ENCODE measurements at places on chromosomes 1 and 21.

DNA sequence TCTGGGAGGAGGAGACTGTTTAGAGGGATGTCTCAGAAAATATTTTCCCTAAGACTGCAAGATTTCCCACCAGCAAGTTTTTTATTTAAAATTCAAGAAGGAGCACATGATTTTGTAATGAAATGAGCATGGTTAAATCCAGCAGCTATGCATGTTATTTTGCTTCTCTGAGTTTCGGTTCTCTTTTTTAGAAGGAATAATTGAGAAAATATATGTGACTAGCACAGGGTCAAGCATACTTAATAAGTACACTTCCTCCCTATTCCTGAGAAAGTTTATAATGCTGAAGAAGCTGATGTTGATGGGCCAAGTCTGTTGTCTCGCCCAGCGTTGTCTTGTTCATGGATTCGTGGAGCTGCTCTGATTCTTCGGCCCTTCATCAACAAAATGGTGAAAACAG lies 51.2 kb downstream of the EXO1 start:
- DNase-seq, result no peak

DNA sequence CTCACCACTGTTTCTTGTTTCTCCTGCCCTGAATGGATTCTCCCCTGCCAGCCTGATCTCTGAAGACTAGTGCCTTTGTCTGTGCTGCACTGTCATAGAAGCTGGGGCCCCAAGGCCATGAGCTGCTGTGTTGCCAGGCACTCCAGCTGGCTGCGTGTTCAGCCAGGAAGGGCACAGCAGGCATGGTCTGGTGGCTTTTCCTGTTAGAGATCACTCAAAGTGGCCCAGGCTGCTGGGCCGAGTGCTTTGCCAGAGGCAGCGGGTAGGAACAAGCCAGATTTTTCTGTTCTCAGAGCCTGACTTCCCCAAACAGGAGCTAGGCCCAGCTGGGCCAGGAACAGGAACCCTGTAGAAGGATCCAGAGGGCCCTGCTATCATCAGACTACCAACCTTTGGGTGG lies 5.2 kb downstream of the ADPRS start:
- no peak for DNase-seq

GRCh38 chr1:220342853-220343252 lies 70.6 kb upstream of the RAB3GAP2 start:
- DNase-seq, result no peak

DNA sequence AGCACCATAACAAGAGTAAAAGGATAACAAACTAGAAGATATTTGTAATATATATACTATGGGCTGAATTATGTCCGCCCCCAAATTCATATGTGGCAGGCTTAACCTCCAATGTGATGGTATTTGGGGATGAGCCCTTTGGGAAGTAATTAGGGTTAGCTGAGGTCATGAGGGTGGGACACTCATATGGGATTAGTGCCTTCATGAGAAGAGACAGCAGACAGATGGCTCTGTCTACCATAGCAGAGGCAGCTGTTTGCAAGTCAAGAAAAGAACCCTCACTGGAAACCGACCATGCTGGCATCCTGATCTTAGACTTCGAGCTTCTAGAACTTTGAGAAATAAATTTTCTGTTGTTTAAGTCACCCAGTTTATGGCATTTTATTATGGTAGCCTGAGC lies 303.6 kb downstream of the LMO4 start:
- DNase-seq, result no peak

DNA sequence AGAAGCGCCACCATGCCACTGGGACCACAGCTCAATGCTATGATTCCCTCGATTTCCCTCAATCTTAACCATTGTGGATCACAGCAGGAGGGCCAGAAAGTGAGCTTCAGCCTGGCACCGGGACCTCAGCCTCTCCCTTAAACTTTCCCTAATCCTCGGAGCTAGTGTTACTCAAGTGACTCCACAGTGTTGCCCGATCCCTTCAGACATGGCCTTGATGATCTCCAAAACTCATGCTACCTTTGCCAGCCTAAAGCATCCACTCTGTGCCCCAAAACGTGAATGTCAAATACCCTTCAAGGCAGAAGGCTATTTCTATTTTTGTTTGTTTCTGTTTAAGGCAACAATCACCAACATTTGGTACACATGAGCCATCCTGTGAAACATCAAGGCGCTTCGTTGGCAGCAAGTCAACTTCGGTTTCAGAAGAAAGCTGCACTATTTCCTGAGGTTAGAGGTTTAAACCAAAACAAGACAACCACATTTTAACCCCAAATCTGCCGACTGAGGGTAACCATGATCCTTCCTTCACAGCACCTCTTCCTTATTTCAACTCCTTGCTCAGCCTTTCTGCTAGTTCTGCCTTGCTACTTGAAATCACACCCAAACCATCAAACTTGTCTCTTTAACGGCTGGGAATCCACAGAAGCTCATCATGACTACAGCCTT lies 94.4 kb upstream of the KRTAP19-8 start:
- peak; percentile 90 for DNase-seq

- peak; percentile 5 for DNase-seq
Observed at GRCh38 chr1:96927125-96927524, 205.5 kb downstream of the PTBP2 start.

DNA sequence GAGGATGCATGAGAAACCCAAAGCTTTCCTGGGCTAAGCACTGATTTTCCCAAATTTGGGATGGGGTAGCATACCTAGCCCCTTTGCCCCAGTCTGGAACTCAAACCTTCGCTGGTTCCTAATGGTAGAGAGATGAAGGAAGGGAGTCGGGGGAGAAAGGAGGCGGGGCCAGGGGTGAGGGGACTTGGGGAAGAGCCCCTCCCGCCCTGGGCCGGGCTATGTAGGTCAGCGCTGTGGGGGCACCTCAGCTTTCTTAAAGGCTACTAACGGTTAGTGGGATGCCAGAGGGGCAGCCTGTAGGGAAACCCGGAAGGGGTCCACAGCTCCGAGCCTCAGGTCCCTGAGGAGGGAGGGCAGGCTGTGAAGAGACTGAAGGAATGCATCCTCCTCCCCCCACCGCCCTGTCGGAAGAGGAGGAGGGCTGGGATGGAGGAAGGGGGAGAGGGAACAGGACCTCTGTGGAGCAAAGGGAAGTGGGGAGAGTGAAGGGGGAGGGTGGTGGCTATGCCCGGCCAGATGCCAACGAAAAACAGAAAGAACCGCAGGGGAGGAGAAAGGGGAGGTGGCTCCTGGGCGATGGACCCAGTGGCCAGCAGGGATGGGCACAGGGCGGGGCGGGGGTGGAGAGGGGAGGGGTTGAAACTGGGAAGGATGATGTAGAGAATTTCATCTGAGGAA lies 1.3 kb downstream of the CADM3 start:
- DNase-seq, result no peak

DNA sequence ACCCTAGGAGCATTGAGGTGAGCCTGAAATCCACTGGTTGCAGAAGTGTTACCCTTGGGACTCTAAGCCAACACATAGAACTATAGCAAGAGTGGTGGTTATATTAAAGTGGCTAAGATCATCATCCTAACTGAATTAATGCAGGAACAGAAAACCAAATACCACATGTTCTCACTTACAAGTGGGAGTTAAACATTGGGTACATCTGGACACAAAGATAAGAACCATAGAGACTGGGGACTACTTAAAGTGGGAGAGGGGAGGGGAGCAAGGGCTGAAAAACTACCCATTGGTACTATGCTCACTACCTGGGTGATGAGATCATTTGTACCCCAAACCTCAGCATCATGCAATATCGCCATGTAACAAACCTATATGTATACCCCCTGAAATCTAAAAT lies 100.0 kb downstream of the SLC25A24 start:
- no peak for DNase-seq

GRCh38 chr1:91515994-91516393 lies 15.3 kb downstream of the CDC7 start:
- DNase-seq, result no peak

- DNase-seq, result no peak
Observed at GRCh38 chr1:211647711-211648121, 27.7 kb downstream of the NEK2 start.

DNA sequence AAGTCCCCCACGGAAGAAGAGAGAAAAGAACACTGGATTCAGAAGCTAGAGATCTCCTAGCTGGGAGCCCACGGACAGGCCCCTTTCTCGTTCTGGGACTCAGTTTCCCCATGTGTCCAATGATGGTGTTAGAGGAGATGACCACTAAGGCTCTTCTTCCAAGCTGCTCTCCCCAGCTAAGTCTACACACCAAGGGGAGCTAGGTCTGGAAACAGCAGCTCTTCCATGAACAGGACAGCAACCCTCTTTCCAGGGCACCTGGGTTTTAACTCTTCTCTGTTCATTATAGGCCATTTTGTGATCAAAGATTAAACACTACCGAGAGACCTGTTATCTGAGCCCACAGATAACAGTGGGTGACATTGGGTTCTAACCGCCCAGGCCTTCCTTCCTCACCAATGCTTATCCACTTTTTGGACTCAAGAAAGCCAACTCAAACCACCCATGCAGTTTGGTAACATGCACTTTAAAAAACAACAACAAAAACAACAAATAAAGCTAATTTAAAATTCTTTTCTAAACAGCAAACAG lies 85.9 kb downstream of the MRPL37 start:
- DNase-seq, result no peak

DNA sequence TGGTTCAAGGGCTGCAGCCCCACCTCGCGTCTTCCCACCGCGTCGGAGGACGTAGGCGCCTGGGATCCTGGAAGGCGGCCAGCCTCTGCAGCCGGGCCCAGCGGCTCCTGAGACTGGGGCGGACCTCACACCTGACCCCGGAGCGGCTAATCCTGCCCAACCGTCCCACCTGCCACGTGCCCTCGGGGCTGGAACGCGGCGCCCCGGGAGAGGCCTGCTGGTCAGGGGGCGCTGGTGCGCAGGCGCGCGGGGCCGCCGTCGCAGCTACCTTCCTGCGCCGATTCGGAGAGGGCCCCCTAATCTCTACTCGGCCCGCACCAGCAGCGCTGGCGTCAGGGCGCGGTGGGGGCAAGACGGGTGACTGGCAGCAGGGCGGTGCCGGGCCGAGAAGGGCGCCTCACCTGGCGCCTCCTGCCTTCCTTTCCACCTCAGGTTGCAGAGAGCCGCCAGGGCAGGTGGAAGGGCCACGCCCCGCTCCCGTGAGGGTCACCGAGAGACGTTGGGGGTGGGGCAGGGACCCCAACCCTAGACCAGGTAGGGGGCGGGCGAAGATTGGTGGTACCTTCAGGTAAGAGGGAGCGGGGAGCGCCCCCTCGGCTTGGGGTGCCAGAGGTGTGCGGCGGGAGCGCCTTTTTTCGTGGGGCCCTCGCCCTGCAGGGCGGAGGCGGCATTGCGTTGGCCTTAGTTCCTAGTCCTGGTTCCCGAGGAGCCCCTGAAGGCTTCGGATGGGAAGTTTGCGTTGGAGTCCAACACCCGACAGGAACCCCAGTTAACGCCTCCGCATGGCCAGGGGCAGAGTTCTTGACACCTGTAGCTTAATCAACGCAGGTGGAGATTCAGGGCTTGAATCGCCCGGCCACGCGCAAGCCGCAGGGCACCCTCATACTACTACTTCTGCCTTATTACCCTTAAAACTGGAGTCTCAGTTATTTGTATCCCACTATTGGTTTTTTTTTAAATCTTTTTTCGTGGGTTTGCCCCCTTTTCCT lies at the start of gene TDRD5:
TDRD5 (plus strand) TSS at position 241 of the 989 bp plus-strand sequence. CDS start 784 bp downstream, outside the sequence.
- no peak for DNase-seq

DNA sequence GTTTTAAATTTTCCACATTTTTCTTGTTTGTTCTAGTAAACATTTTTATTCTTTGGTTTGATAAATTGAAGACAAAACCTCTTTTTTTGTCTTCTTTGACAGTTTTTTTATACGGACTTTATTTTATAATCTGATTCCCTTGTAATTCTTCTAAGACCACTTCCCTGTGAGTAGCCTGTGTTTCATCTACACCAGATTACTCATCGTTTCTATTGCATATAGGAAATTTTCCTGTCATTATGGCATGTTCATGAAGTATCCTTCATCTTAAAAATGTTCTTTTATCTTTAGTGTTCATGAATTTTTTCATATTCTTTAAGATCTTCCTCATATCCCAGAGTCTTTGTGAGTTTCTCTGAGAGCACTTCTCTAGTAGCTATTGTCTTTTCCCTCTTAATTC lies 109.8 kb downstream of the USP25 start:
- no peak for DNase-seq

GRCh38 chr1:67814121-67814772 lies 19.0 kb downstream of the GNG12 start:
- no peak for DNase-seq

- peak; percentile 63 for DNase-seq
Observed at GRCh38 chr1:182602935-182603645, 1.1 kb downstream of the RGS16 start.

- DNase-seq, result no peak
Observed at GRCh38 chr1:180167721-180168467, 13.2 kb downstream of the QSOX1 start.

- no peak for DNase-seq
Observed at GRCh38 chr1:46489169-46489637, 433 bp upstream of the DMBX1 start.

DNA sequence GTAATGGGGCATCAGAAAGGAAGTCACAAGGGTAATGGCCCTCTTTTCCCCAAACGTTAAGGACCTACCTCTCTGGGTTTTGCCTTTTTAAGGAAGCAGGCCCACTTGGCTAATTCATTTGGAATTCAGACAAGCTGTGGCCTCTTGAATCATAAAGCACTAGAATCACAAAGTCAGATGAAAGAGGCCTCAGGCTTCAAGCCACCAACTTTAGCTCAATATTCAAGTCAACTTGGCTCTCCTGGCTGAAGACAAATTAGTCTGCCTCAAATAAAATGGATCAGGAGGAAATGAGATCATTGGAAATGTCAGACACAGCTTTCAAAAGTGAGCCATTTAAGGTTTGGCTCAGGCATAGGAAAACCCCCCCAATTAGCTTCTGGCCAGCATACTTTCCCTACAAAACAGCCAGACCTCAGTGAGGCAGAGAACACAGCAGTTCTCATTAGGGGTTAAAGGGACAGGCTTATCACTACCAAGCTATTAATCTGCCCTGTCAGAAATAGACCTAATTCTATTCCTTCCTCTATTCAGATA lies 34.3 kb downstream of the SLC35D1 start:
- DNase-seq, result no peak

DNA sequence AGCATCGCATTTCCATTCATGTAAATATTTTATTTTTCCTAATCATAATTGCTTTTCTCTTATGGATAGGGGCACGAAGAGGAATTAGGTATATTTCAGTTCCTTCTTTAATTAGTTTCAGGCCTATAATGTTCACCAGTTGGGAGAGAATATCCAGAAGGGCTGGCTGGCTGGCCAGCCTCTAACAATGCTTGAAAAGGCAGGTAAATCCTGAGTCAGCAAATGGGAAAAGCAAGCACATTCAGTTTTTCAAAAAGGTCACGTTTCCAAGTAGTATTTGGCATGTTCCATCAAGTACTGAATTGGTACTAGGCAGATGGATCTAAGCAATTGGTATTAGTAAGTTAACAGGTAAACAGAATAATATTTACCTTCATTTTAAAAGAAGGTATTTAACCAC lies 8.0 kb downstream of the RAB29 start:
- no peak for DNase-seq

DNA sequence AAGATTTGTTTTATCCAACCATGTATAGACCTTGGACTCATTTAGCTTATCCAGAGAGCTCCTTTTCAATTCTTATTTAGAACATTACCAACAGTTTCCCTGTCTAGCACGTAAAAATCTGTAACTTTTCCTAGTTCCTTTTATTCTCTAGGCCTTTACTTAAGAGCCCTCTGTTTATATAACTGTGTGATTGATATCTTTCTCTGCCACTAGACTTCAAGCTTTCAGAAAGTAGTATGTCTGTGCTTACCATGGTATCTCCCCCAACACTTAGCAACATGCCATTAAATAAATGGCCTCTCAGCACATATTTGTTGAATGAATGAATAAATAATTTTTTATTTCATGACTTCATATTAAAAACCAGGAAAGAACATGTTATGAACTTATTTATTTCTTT lies 209.4 kb downstream of the PTPRC start:
- no peak for DNase-seq

GRCh38 chr1:225253784-225254183 lies 174.1 kb downstream of the LBR start:
- no peak for DNase-seq

GRCh38 chr1:176692988-176693696 lies 230.2 kb downstream of the PAPPA2 start:
- DNase-seq, result no peak

All from activated CD4-positive, alpha-beta T cell treated with anti-CD3 and anti-CD28 coated beads, Interleukin-2, Interleukin-6, amounts not matched to agents 100 ng/mL and 50 ng/mL, durations not matched to agents 16 hours and 8 hours (primary cell).